ENCODE measurements at places on chromosomes 3 and 15. TPM values are rescaled to one million over a fixed set of nuclear protein-coding genes. Genes with fewer than 3 reads are reported as not detected.

DNA sequence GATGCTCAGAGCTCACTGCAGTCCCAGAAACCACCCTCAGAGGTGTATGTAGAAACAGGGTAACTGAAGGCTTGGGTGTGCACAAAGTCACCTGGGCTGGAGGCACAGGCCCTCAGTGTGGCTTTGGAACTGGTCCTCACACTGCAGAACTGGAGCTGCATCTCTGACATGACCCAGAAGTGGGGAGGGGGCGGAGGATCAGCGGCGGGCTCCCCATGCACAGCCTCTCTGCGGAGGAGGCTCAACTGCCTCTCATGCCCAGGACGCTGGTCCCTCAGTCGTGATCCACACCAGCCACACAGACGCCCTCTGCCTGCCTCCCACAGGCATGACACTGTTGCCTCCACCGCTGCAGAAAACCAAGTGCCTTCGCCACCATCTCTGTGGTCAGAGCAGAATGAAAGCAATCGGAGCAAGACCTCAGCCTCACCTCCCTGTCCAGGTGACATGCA lies 73.7 kb downstream of the TM2D3 start:
- peak; percentile 13 for DNase-seq
- H3K4me1 ChIP-seq = no peaks in the 10 kb centered on the region
- no peak overlapping the region for H3K27ac ChIP-seq

DNA sequence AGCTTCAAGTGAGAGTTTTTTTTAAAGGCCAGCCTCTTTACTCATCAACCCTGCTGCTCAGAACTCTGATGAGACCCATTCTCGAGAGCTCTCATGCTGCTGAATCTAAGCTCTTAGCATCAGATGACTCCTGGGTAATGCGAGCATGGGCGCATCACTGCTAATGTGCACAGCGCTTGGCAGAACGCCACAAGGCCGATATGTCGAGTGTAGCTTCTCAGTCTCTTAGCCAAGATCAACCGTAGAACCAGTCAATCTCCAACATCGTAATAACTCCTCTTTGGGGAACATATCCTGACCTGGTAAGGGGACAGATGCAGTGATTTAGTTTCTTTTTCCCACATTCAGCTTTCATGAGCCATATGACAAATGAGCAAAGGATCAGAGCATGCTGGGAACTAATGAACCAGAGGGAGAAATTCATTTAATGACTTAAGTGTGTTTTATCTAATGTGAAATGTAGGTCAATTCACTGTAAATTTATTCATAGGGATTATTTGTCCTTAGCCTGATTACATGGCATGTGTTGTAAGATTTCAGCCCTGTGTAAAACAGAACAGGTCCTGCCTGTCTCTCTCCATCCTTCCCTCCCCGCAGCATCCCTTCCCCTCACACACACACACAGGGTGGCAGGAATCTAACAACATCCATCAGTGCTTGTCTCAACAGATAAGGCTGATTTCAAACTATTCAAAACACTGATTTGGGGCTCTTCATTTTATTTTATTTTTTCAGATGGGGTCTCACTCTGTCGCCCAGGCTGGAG lies 195.4 kb upstream of the C2CD4B start:
- H3K27ac ChIP-seq = no peak overlapping the region
- no peaks in the 10 kb centered on the region for H3K4me1 ChIP-seq
- H3K36me3 ChIP-seq = no peaks in the 10 kb centered on the region
- no peak overlapping the region for H3K4me3 ChIP-seq
- peaks cover 11% of the 10 kb centered on the region for H3K27me3 ChIP-seq

The PXYLP1 gene
- 20.2 TPM for polyA plus RNA-seq

GRCh38 chr3:181710345-181711291 lies 1.1 kb upstream of the SOX2 start:
- no peak overlapping the region for H3K27ac ChIP-seq
- H3K4me1 ChIP-seq = peaks cover 20% of the 10 kb centered on the region
- peaks cover 86% of the 10 kb centered on the region for H3K27me3 ChIP-seq
- H3K36me3 ChIP-seq = no peaks in the 10 kb centered on the region
- no peak overlapping the region for H3K4me3 ChIP-seq

The OR5K2 gene
- 0.40 TPM for polyA plus RNA-seq

The ACKR4 gene
- 4.4 TPM for polyA plus RNA-seq

DNA sequence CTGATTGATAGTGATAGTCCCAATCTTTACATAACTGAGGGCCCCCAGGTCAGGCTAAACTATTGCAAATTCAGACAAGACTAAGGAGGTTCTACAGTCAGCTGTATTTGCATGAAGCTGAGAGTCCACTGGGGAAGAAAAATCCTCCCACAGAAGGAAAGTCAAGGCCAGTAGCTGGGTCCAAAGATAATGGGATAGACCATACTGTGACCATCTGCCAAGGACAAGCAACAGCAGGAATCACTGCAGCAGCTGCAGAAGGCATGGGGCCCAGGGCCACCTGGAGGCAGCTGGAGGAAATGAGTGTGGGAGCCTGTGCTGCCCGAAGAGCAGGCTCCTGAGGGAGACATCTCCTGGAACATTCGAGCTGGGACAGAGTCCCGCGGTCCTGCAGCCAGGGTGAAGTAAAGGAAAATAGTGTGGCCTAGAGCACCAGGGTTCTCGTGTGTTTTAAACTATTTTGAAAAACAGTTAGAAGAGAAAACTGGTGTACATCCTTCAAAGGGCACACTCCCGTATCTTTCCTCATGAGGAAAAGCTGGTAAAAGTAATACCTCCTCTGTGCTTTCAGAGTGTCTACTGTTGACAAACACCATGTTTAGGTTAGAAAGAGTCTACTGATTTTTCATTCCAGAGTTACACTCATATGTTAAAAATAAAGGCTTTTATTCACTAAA lies 13.2 kb upstream of the TMEM212 start:
- no peaks in the 10 kb centered on the region for H3K36me3 ChIP-seq
- peaks cover 5% of the 10 kb centered on the region for H3K4me1 ChIP-seq
- DNase-seq = peak; percentile 77
- H3K4me3 ChIP-seq = no peak overlapping the region
- H3K27me3 ChIP-seq = no peaks in the 10 kb centered on the region

DNA sequence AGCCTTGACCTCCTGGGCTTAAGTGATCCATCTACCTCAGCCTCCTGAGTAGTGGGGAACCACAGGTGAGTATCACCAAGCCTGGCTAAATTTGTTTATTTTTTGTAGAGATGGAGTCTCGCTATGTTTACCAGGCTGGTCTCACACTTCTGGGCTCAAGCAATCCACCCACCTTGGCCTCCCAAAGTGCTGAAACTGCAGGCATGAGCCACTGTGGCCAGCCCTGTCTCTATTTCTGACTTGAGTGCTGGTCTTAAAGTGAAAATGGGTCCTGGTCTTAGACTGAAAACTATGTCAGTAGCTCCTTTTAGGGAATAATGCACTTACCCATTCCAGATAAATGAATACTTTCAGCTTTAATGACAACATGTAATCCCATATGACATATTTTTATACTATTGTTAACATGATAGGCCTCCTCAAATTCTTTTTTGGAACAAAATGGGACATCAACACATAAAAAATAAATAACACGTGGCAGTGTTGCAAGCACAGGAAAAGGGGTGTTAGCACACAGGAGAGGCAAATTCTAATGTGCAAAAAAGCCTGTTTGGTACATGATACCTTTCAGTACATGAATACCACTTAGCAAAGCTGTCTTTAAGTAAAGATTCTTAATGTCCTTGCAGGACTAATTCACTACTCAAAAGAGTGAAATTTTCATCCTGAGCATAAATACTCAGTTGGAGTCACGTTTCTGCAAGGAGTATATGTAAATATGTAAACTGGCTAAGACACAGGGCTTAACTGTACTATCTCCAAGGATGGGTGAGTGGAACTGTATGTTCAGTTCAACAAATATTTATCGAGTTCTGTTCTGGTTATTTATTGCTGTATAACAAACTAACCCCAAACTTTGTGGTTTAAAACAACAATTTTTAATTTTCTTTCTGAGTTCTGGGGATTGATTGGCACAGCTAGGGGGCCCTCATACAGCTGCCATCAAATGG lies 194.7 kb downstream of the NR1D2 start:
- H3K4me3 ChIP-seq = no peak overlapping the region
- H3K27me3 ChIP-seq = no peaks in the 10 kb centered on the region
- no peak for DNase-seq
- peaks cover 36% of the 10 kb centered on the region for H3K36me3 ChIP-seq
- H3K27ac ChIP-seq = no peak overlapping the region

The PROS1 gene
- polyA plus RNA-seq = 43.5 TPM

GRCh38 chr3:161641287-161641686 lies 144.7 kb downstream of the OTOL1 start:
- no peaks in the 10 kb centered on the region for H3K4me1 ChIP-seq
- H3K36me3 ChIP-seq = no peaks in the 10 kb centered on the region
- no peak overlapping the region for H3K4me3 ChIP-seq
- DNase-seq = no peak

DNA sequence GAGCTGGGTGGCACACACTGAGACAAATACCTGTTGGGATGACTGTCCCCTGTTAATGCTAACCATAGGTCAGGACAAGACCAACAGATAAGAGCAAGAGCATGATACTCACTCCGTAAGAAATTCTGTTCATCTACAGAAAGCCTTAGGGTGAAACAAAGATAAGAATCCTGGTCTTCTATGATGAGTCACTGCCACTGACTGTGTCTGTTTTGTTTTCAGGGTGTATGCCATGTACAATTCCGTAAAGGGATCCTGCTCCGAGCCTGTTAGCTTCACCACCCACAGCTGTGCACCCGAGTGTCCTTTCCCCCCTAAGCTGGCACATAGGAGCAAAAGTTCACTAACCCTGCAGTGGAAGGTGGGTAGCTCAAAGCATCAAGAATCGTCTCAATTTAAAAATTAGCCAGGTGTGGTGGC lies 141.1 kb downstream of the GHSR start:
- peaks cover 18% of the 10 kb centered on the region for H3K4me1 ChIP-seq
- peak; percentile 70 for DNase-seq
- no peaks in the 10 kb centered on the region for H3K27me3 ChIP-seq
- H3K4me3 ChIP-seq = no peak overlapping the region

The CPLX3 gene
- not detected for polyA plus RNA-seq

DNA sequence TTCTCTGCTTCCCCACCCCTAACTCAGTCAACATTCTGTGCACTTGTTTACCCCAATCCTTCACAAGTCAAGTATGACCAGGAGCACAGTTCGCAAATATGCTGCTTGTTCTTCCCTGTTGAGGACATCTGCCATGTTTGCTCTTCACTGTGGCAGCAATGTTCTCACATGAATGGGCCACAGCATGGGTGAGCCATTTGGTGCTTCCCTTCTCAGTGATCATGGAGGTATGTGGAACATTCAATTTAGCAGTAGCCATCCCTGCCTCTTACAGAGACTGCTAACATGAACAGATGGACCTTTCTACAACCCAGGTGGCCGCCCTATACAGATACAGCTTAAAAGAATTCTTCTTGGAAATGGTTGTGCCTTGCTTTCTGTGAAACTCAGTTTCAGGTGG lies 660.1 kb upstream of the SGO1 start:
- H3K27me3 ChIP-seq = no peaks in the 10 kb centered on the region
- no peaks in the 10 kb centered on the region for H3K4me1 ChIP-seq
- no peaks in the 10 kb centered on the region for H3K36me3 ChIP-seq
- DNase-seq = no peak
- H3K27ac ChIP-seq = no peak overlapping the region

The CCDC13 gene
- 0.40 TPM for polyA plus RNA-seq

The SEMA3G gene
- 2.9 TPM for polyA plus RNA-seq

DNA sequence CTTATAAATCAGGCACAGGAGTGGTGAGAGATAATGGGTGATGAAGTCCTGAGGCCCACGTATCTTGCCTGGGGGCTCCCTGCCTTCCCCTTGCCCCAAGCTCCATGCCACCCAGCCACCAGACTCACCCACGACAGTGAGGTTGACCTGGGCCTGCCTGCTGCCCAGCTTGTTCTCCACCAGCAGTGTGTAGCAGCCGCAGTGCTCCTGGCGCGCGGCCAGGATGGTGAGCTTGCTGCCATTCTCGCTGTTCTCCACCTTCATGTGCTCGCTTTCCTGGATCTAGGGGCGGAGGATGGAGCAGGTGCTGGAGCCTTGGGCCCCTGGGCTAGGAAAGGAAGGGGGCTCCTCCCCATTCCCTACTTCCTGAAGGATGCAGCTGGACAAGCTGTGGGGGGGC lies 79.1 kb upstream of the HACD2 start:
- no peaks in the 10 kb centered on the region for H3K27me3 ChIP-seq
- peaks cover 5% of the 10 kb centered on the region for H3K4me1 ChIP-seq
- no peak overlapping the region for H3K27ac ChIP-seq
- DNase-seq = no peak
- no peak overlapping the region for H3K4me3 ChIP-seq

DNA sequence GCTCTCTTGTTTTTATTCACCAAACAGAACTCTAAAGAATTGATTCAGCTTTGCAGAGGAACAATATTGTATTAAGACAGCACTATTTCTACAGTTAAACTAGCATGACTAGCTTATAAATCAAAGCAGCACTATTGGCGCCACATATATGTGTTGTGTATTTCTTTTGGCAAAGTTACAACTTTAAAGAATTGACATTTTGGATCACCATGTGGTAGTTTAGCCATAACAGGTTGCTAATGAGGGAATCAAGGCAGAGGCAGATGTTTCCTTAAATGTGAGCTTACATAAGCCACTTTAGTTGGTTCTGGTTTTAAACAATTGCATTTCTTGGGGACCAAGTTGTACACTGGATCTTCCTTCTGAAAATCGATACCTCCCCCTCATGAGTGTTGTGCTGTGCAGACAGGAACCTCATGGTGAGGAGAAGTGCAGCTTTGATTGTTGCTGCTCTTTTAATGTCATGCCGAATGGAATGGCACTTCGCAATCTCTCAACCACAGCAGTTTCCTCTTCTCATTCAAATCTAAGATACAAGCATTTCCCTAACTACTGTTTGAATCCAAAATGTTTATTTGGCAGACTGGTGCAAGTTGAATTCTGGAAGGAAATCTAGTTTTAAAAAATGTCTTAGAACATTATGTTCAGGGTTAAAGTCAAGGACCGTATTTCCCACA lies 151.2 kb downstream of the MYRIP start:
- no peak for DNase-seq
- H3K36me3 ChIP-seq = no peaks in the 10 kb centered on the region
- H3K27ac ChIP-seq = no peak overlapping the region
- H3K4me1 ChIP-seq = no peaks in the 10 kb centered on the region
- no peaks in the 10 kb centered on the region for H3K27me3 ChIP-seq

DNA sequence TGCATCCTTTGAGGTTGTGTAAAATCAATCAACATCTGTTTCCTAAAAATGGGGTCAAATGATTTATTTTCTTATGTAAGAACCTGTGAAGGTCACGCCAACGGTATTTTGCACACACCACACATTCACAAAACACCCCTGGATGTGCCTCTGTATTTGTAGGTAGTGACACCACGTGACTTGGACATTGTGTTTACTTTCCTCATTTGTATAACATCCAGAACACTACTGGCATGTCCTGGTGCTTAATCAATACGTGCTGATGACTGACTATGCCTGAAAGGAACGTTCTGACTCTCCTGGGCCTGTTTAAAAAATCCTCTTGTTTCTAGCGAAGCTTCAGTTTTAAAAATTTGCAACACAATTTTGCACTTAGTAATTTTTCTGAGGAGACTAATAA lies 3.4 kb upstream of the TAFA4 start:
- H3K4me3 ChIP-seq = no peak overlapping the region
- DNase-seq = no peak
- H3K27me3 ChIP-seq = peaks cover 57% of the 10 kb centered on the region
- no peak overlapping the region for H3K27ac ChIP-seq
- no peaks in the 10 kb centered on the region for H3K36me3 ChIP-seq

Measured in large intestine (tissue), 12 donors.